ENCODE measurements at places on chromosomes 12 and 14.

DNA sequence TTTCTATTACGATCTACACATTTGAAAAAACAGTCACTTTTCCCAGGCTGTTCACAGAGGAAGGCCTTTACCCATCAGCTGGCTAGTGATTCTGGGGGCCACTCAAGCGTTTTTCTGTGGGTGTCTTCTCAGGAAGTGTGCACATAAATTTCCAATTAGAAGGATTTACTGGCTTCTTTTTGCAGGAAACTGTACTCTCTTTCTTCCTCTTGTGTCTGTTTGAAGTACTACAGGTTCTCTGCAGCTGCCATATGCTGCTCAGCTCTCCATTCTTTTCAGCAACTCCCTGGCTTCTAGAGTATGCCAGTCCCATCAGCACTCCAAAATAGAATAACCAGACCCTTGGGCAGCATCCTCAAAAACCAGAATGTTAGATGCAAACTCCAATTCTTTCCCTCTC is 110.4 kb upstream of the NAV3 start:
- no peak for DNase-seq

- no peak for DNase-seq
These were observed 113.6 kb downstream of the ALX1 start for GRCh38 chr12:85393606-85394005.

- no peak for DNase-seq
These were observed 68.0 kb upstream of the OSBPL8 start for GRCh38 chr12:76627346-76628135.

DNA sequence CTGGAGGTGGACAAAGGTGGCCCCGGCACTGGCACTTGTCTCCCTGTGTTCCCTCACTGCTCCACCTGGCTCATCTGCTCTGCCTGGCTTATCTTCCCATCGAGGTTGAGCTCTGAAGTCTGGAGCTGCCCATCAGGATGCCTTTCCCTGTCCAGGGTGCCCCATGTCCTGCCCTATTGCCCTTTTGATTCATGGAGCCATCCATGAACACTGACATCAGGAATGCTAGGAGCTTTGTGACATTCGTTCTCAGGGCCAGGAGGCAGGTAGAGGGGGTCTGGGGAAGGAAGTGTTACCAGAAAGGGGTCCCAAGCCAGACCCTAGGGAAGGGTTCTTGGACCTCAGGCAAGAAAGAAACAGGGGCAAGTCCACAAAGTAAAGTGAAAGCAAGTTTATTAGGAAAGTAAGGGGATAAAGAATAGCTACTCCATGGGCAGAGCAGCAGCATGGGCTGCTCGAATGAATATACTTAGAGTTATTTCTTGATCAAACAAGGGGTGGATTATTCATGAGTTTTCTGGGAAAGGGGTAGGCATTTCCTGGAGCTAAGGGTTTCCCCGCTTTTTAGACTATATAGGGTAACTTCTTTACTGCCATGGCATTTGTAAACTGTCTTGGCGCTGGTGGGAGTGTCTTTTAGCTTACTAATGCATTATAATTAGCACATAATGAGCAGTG is 51.6 kb downstream of the RIN3 start:
- DNase-seq: no peak
